Right kidney (tissue), 9 donors: ENCODE measurements at places on chromosomes 5 and 9.

DNA sequence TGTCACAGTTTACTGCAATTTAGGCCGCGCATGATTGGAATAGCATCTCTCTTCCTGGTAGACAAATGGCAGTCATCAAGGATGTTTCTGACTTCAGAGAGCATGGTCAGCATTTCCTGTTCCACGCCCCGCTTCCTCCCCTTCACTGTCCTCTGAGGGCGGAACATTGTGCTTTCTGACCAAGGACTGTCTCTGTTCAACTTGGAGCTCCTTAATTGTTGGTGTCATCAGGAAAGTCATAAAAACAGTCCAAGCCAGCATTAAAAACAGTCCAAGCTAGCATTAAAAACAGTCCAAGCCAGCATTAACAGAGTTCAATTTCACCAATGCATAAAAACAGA is 301.3 kb upstream of the IRX4 start:
- no peak for DNase-seq

DNA sequence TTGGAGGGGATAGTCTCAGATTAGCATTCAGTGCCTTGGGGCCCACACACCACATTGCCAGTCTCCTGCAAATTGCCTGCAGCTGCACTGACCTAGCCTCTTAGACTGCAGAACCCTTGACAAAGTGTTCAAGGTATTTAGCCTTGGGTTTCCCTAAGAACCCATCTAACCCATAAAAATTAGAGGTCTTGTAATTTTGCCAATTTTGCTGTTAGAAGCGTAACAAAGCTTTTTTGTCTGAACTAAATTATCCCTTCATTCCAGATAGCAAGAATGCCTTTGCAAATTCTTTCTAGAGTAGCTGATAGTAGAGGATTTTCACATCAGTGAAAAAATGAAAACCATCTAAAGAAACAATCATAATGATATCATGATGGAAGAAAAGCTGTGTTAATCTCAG is 74.0 kb upstream of the CCNG1 start:
- DNase-seq: no peak

DNA sequence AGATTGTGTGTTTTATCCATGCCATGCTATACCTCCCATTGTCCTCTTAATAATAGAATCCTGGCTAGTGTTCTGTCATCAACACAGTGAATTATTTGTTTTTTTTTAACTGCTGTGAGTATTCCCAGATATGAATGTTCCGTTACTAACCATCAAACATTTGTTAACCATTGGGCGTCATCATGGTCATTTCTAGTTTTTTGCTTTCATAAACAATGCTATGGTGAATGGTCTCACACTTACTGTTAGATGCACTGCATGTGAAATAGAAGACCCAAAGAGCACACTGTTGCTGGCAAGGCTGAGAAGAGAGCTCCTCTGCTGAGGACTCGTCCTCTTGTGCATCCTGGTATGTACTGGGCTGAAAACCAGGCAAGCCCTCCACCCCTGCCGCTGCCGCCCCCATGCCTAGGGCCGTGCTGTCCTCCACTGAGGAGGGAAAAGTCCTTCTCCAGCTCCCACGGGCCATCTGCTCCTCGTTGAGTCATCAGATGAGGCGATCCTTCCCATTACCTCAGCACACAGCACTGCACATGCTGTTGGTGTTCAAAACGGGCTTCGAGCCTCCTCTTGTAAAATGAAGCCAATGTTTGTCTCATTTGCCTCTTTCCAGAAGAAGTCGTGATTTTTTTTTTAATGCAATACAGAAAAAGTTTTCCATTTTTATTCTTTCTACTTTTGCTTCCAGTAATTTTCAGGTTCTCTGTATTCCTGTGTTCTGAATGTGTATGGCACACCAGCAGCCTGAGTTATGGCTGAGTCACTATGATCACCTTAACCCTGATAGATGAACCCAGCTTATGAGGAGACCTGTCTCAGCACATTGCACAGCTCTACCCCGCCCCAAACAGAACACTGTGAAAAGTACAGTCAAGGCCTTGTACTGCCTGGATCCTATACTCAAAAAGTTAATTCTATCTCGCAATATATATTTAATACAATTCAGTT is 219.0 kb downstream of the AOPEP start:
- DNase-seq: no peak

DNA sequence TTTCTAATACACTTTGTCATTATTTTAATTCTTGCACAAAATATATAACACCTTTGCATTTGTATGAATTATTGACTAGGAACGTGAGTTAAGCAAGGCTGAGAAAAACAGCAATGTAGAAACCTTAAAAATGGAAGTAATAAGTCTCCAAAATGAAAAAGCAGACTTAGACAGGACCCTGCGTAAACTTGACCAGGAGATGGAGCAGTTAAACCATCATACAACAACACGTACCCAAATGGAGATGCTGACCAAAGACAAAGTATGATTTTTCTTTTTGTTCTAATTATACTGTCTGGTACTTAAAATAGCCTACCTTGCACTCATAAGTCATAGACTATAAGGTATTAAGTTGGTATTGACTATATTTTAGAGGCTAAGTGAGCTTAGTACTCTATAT is 34.4 kb downstream of the RAD50 start:
- DNase-seq: no peak

DNA sequence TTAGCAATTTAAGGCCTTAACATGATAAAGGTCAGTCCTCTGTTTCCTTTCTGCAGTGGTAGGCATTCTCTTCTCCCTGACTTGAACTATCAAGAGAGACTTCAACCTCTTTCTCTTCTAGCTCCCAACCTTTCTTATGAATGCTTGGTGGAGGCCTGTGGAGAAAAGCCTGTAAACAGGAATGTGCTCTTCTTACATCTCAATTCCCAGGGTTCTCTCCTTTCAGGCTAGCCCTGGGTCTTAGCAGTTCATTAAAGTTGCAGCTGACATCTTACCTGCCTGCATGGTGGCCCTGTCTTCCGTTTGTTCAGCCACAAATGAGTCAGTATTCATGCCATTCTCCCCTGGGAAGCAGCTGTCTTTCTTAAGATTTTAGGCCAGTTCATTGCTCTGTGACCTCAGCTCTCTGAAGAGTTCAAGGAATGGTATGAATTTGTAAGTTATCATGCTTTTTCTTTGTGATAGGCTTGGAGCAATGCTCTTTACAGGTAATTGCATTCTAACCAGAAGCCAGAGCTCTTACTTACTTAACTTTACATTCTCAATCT is 77.8 kb downstream of the ADCY2 start:
- no peak for DNase-seq

DNA sequence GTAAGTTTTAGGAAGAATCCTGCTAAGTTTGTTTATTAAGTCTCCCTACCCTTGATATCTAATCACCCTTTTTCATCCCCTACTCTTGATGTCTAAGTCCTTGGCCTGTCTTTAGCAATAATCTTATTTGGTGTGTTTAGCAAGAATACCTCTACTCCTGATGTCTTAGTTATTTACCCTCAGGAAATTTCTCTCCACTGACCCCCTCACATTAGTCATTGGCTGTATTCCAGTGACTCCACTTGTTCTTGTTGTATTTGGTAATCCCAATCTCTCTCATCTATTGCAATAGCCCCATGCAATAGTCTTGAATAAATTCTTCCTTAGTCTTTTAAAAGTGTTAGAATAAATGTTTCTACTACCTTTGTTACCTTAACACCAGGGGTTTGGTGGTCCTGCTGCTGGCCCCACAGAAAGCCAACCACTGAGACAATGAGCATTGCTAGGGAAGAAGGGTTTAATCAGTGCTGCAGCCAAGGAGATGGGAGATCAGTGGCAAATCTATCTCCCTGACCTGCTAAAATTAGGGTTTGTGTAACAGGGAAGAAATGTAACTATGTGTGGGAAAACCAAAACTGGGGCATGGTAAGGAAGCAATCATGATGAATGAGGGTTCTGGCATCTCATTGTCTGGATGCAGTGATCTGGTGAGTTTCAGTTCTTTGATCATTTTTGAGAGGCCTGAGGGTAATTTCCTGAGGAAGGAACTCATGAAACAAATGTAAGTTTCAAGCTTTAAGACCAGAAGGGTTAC is 236.4 kb upstream of the DAB2 start:
- DNase-seq: no peak
